Fibroblast of the conjunctiva (primary cell): ENCODE measurements at places on chromosomes 4 and X.

- DNase-seq: no peak
Observed at GRCh38 chr4:162582180-162582579, 418.4 kb upstream of the FSTL5 start.

DNA sequence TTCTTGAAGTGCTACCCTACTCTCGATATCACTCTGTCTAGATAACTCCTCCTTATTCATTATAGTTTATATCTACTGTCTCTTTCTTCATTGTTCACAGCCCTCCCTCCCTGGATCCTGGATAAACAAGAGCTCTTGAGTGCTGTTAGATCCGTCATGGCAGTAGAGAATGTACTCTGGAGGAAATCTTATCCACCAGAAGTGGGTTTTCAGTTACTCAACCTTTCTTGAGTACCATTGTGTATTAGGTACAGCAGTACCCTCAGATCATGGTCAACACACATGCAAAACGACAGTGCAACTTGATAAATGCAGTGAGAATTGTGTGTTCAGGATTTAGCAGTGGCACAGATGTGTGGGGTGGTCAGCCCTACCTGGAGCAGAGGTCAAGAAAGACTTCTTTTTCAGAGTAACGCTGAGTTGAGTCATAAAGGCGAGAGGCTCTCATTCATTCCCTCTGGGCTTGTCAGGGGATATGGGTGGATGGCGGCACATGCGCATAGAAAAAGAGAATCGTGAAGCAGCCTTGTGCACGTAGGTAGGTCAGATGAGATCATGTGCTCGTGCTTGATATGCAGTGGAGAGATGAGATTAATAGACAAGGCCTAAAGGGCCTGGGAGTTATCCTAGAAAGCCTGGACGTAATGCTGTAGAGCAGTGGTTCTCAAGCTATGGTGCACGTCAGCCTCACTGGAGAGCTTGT is 89.5 kb downstream of the SNX25 start:
- no peak for DNase-seq

- no peak for DNase-seq
Observed at GRCh38 chr4:111435986-111436744, 709.1 kb upstream of the FAM241A start.

DNA sequence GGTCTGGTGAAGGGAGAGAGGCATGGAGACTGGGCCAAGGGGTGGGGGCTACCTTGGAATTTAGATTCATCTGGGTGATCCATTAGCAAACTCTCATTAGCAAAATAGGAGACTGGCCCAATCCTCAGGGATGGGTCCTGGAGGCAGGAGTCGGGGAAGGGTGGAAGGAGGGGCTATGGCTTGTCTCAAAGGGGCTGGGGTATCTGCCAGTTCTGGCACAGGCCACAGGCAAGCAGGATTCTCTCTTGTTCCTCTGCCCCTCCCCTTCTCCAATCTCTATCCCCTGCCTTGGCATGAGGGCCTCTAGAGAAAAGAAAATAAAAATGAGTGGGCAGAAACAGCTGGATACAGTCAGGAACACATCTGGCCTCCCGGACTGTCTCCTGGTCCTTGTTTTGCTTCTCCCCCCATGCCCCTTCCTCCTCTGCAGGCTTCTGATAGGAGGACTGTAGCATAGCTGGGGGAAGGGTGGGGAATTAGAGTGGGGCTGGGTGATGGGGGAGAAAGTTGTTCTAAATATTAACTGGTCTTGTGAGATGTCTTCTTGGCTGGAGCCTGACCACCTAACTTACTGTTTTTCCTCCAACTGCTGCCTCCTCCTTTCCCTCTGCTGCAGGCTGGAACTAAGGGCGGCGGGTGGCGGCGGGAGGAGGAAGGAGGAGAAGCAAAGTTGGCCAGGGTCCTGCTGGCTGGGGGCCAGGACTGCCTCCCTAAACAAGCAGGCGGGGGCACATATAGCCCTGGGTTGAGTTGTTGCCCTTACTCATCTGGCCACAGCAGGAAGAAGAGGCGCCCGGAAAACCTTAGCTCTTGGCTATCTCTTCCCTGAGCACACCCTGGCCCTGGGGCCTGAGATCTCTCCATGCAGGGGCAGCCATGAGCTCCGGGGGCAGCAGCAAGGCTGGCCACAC is 53.3 kb upstream of the LAS1L start:
- peak; percentile 63 for DNase-seq

DNA sequence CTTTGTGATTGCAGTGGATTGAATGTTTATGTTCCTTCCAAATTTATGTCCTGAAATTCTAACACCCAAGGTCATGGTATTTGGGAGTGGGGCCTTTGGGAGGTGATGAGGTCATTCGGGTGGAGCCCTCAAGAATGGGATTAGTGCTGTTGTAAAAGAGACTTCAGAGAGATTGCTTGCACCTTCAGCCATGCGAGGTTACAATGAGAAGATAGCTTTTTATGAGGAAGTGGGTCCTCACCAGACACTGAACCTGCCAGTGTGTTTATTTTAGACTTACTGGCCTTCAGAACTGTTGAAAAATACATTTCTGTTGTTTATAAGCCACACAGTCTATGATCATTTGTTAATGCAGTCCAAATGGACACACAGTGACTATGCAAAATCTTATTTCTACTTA is 161.0 kb upstream of the GPRIN3 start:
- no peak for DNase-seq

DNA sequence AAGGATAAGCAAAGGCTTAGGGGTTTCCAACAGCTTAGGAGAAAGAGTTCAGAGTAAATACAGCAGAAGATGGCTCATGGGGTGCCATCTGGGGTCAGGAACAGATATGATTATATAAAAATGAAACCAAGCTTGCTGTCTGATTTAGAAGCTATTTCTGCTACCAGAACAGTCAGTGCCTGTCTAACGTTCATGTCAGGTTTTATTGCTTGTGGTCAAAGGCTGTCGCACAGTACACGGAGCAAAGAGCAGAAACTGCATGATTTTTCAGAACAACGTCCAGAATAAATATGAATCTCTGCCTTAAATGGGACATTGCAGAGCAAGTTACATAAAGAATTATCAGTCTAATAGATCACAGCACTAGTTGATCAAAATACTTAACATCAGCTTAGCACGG is 17.4 kb downstream of the CETN2 start:
- DNase-seq: no peak
